ENCODE measurements at places on chromosomes 7 and 10. TPM values are rescaled to one million over a fixed set of nuclear protein-coding genes. Genes with fewer than 3 reads are reported as not detected.

Gene RET
- total RNA-seq: 0.27 TPM

Gene ZNF853
- total RNA-seq: 1.6 TPM

Gene SEC61G
- total RNA-seq: 764 TPM

Gene FOXI2
- total RNA-seq: not detected

Gene UNCX
- not detected for total RNA-seq

Gene NPFFR1
- not detected for total RNA-seq

Gene ITIH5
- 0.09 TPM for total RNA-seq

Gene ADAMTS14
- total RNA-seq: 2.0 TPM

Gene SNX10
- 2.5 TPM for total RNA-seq

Gene AUTS2
- total RNA-seq: 33.4 TPM

Gene SPDYE5
- total RNA-seq: not detected

Gene DBNL
- total RNA-seq: 73.0 TPM

Gene LIPM
- 0.82 TPM for total RNA-seq

Gene TFR2
- 0.08 TPM for total RNA-seq

Gene ERVW-1
- not detected for total RNA-seq

Gene CACNB2
- total RNA-seq: 2.1 TPM

Gene VWDE
- 0.09 TPM for total RNA-seq

Gene ABCA13
- total RNA-seq: not detected

Gene ITPRID1
- not detected for total RNA-seq

Gene ADAM8
- not detected for total RNA-seq

Gene GPR26
- not detected for total RNA-seq

Gene RBP4
- total RNA-seq: 1.9 TPM

Gene GARIN1A
- total RNA-seq: 1.2 TPM

Gene SCIN
- total RNA-seq: 0.25 TPM

Gene ACTA2
- 73.5 TPM for total RNA-seq

Gene LOXL4
- total RNA-seq: 14.3 TPM

Gene TAS2R4
- total RNA-seq: 4.5 TPM

Gene BICC1
- total RNA-seq: 123 TPM

Gene ANKRD1
- 1.4 TPM for total RNA-seq

Gene CPVL
- 3.2 TPM for total RNA-seq

Gene NANOS1
- total RNA-seq: 2.7 TPM

Gene TMEM140
- 12.1 TPM for total RNA-seq

Measured in fibroblast of the aortic adventitia (primary cell).